Astrocyte (in vitro differentiated cells and primary cell): ENCODE measurements at places on chromosomes 1 and 21. TPM values are rescaled to one million over a fixed set of nuclear protein-coding genes. Genes with fewer than 3 reads are reported as not detected.

The RUNX3 gene
- total RNA-seq, result 2.1 and 2.5 TPM in 2 replicates

- DNase-seq, result no peak
Observed at GRCh38 chr1:27690183-27690582, 18.2 kb upstream of the IFI6 start.

- DNase-seq, result no peak
Observed at GRCh38 chr1:76713535-76713934, 153.7 kb upstream of the ST6GALNAC5 start.

- DNase-seq, result no peak
Observed at GRCh38 chr21:28932717-28933116, 60.0 kb downstream of the LTN1 start.

DNA sequence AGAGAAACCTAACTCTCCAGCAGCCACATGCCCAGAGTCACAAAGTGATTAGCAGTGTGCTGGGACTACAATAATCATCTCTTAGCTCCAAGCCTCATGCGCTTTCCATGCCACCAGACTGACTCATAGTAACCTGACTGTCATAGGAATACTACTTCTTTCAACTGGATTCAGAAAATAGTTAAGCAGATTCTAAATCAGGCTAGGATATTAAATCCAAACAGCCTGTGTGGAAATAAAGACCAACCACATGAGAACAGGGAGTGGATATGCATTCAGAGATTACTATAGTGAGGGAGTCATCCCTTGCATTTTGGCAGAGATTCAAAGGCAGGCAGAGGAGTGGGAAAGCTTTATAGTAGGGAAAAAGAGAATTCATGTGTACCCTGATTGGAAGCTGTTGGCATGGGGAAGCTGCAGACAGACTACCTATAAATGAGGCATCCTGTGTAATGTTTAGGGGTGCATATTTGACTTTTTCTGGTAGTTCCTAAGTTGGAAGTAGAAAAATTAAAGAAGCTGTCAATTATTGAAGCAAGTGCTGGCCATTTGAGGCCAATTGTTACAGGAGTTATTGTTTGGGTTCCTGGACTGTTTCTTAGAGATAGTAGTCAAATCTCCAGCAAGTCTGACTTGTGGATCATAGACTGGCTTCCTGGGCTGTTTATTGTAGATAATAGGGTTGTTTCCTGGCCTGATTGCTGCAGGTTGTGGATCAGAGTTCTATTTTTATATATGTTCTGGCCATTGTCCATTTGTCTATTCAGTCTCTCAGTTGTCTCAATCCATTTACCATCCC is 31.7 kb upstream of the DNAH14 start:
- DNase-seq, result peak; percentile 17

- no peak for DNase-seq
Observed at GRCh38 chr1:180272395-180272794, 42.3 kb downstream of the LHX4 start.

- no peak for DNase-seq
Observed at GRCh38 chr1:184563308-184563707, 176.5 kb downstream of the C1orf21 start.
